ENCODE measurements at places on chromosomes 7 and 10.

GRCh38 chr10:35573796-35574195 lies 31.3 kb upstream of the GJD4 start:
- DNase-seq: no peak

DNA sequence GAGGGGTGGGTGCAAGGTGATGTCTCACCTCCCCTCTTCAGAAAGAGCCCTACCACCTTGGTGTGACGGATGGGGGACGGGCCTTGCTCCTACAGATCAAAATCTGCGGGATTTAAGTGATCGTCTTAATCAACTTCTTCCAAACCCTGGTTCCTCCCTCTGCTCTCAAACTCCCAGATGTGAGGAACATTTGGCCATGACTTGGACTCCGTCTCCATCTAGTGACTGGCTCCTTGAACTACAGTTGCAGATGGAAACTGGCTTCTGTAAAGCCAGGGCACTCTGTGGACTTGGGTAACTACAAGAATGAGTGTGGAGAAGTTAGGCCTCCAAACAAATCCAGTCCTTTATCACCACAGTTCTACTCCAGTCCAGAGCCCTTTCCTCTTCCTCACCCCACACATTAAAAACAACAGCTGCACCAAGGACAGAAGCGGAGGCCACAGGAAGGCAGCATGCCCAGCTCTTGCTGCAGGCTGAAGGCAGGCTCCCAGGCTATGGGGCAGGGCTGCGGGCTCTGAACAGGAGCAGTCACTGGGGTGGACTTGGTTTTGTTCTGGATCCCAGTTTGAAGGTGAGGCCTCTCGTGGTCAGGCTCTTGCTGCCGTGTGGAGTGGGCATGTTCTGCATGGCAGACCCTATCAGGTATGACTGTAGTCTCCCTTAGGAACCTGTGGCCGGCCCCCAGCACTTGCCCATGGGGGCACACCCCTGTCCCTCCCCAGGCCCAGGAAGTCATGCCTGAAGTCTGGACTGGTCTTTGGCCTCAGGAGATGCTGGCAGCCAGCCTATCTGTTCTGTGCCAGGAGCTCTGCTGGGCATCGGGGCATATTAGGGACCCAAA lies 79.4 kb downstream of the VWC2 start:
- no peak for DNase-seq

DNA sequence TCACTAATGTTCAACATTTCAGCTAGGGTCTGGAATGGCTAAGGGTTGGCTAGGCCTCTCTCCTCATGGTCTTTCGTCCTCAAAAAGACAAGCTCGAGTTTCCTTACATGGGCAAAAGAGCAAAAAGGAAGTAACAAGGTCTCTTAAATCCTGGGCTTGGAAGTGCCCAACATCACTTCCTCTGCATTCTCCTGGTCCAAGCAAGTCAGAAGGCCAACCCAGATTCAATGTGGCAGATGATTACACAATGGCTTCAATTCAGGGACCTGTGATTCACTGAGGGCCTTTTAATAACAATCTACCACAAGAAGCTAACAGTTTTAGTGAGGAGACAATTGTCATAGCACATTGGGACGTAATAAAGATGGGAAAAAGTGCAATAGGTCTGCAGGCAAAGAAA lies 4.4 kb upstream of the NUP205 start:
- DNase-seq: no peak

DNA sequence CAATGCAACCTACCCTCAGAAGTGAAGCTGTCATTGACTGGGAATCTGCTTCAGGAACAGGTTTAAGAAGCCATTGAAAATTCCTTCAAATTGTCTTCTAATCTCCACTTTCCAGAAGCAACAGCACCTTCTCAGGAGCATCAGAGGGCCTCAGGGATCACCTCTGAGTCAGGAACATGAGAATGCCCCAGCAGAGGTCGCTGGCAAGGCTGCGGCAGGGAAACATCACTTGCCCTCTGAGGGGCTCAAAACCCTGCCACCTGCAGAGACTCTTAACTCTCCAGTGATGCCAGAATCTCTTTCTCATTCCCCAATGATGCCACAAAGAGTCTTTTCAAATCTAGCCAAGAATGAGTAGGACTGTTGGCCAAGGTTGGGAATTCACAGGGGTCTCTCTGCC lies 5.9 kb upstream of the MAPK8 start:
- no peak for DNase-seq

DNA sequence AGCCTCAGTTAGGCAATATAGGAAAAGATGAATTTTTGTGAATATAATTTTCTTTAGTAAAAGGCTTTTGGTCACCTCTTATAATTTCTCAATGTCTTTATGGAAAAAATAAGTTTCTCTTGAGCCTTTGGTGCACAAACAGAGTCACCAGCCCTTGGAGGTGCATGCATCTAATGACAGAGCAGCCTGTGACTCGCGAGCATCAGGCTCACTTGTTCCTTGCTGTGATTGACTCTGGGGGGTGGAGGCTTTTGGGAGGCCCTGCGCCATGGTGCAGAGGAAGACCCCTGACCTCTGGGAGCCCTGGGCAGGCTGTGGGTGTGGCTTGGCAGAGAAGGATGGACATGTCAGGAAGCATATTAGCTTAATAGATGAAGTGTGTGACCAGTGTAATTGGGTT lies 60.2 kb downstream of the FIGNL1 start:
- no peak for DNase-seq

GRCh38 chr10:58319599-58319998 lies 15.2 kb upstream of the UBE2D1 start:
- no peak for DNase-seq

DNA sequence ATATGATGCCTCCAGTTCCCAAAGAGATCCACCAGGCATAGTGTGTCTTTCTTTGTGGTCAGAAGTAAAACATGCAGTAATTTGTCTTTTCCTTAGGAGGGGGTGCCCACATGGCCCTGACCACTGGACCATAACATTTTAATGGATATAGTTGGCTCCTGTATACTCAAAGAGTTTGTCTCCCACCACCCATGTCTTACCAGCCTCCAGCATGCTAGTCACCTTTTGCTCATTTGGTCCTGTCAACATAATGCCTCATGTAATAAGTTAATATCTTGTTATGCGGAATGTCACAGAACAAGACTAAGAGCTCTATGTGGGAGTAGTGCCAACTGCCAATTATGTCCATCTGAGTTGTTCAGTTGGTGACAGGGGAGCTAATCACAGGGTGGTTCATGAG lies 83.4 kb upstream of the IFRD1 start:
- DNase-seq: no peak

DNA sequence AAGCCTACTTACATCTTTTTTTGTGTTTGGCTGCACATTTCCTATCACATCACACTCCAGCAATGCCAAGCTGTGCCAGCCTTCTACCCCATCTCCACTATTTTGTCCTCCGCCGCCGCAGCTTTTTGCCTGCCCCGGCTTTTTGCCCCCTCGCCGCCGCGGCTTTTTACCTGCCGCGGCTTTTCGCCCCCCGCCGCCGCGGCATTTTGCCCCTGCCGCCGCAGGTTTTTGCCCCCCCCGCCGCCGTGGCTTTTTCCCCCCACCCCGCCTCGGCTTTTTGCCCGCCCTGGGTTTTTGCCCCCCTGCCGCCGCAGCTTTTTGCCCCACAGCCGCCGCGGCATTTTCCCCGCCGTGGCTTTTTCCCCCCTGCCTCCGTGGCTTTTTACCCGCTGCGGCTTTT lies 506.0 kb downstream of the ZNF37A start:
- DNase-seq: no peak

Data from CD4-positive, alpha-beta T cell treated with Interleukin-15 for 4 hours (primary cell).